ENCODE measurements at places on chromosomes 2 and 18.

GRCh38 chr2:64735504-64735903, 81.8 kb upstream of the SERTAD2 start:
- no peak for DNase-seq

DNA sequence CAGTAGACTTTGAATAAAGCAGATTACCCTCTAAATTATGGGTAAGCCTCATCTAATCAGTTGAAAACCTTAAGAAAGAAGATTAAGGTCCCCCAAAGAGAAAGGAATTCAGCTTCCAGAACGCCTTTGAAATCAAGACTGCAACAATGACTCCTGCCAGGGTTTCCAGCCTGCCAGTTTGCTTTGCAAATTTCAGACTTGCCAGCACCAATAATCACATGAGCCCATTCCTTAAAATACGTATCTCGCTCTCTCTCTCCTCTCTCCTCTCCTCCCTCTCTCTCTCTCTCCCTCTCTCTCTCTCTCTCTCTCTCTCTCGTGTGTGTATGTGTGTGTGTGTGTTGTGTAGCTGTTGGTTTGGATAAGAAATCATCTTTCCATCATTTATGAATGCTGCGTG, 184.2 kb downstream of the PDE1A start:
- DNase-seq, result no peak

- no peak for DNase-seq
These were observed 1.6 kb downstream of the NFATC1 start for GRCh38 chr18:79397247-79397829.

- no peak for DNase-seq
These were observed 6.7 kb upstream of the UGT1A5 start for GRCh38 chr2:233705911-233706506.

- DNase-seq, result no peak
These were observed 3.3 kb downstream of the KLHL29 start for GRCh38 chr2:23388294-23388693.

- no peak for DNase-seq
These were observed 36.1 kb upstream of the B3GNT7 start for GRCh38 chr2:231359441-231359840.
